ENCODE measurements at places on chromosomes 3 and 15.

- no peak for DNase-seq
Observed at GRCh38 chr3:129493206-129493605, 35.2 kb upstream of the RHO start.

DNA sequence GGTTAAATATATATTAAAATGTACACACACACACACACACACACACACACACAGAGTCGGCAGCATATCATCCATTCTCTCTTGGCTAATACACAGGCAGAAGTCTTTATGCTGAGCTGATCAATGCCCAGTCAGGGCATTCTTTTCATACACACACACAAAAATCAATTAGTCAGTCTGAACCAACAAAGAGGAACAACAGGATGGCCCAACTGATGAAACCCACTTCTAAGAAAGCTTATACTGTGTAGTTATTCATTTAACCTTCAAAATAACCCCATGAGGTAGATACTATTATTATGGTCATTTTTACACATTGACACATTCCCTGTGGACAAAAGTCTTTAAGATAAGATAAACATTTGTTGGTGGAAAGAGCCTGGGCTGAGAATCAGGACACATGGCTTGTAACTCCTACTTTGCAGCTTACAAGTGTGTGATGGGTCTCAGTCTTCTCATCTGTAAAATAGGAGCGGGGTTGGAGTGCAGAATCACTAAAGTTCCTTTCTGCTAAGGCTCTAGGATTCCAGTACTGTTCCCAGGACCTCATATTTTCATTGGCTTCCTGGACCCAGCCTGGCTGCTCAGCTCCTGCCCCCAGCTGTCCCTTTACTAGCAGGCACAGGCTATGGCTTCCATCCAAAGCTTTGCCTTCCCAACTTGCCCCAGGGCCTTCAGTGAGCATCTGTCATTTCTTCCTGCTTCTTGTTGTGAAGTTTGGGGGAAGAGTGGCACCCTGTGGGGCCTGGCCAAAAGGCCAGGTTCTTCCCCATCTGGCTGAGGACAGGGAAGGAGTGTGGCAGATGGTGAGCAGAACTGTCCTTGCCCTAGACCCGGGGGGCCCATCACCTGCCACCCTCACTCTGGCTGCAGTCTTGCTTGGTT is 27.2 kb upstream of the GLCE start:
- DNase-seq = no peak

DNA sequence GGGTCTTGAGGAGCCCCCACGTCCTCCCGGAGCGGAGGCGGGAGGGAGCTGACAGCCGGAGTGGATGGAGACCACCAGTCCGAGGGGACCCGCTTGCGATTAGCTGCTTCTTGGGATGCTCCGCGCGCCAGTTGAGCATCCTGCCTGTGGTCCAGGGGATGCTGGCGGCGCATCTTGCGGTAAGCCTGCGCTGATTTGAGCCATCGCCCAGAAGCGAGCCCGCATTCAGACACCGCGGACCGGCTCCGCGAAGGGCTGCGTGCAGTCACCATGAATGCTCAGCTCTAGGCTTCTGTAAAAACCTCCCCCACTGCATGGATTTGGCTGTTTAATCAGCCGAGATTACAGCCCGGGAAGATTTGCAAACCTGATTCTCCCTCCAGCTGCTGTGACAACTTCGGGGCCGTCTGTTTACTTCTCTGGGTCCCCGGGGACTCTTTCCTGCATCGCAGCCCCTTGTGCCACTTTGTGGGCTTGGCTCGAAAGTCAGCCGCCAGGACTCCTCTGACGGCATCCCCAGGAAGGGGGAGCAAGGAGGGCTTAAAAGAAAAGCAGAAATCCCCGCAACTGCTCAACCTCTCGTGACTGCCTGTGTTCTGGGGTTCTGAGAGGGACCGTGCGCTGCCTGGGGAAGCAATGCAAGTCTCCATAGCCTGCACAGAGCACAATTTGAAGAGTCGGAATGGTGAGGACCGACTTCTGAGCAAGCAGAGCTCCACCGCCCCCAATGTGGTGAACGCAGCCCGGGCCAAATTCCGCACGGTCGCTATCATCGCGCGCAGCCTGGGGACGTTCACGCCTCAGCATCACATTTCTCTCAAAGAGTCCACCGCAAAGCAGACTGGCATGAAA is 171.1 kb downstream of the KCNAB1 start:
- no peak for DNase-seq

DNA sequence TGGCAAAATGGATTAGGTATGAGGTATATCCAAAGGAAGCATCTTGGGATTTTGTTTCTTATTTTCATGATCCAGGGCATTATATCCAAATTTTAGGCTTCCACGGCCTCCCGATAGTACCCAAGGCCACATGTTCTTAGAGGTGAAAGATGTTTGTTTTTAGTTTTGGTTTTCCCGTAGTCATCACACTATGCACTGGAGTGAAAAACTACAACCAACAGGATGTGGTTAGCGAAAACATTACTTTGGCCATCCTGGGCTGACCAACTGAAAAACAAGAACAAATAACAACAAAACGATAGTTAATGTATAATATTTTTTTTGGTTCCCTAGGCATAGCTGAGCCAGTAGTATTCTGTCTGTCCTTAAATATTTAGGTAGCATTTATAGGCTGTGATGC is 749.7 kb downstream of the GRM7 start:
- DNase-seq = no peak

- DNase-seq = no peak
Observed at GRCh38 chr3:120462409-120462959, 11.7 kb upstream of the FSTL1 start.
